ENCODE measurements at places on chromosomes 7 and 10.
A peak's percentile ranks its signal among the peaks of the same experiment; 100 is the strongest.

GRCh38 chr7:34759477-34760125 lies 101.6 kb downstream of the NPSR1 start:
- peak; percentile 16 for DNase-seq

DNA sequence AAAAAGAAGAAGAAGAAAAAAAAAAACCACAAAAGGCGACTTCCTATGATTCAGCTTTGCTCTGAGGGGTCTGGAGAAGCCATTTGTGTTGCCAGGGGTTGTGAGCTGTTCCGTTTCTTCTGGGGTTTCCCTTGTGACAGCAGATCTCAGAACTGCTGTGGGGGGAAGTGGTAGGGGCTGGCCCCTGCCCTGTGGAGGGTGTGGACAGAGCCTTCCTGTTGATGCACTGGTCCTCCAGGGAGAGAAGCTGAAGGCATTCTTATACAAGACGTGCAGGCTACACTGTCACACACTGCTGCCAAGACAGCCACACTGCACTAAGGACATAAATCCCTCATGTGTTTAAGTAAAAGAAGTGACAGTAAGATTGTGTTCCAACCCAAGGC lies 17.3 kb upstream of the CSGALNACT2 start:
- no peak for DNase-seq

GRCh38 chr7:69476416-69476815 lies 121.9 kb upstream of the AUTS2 start:
- DNase-seq, result no peak

- DNase-seq, result no peak
Observed at GRCh38 chr10:33025039-33025438, 67.0 kb upstream of the ITGB1 start.

DNA sequence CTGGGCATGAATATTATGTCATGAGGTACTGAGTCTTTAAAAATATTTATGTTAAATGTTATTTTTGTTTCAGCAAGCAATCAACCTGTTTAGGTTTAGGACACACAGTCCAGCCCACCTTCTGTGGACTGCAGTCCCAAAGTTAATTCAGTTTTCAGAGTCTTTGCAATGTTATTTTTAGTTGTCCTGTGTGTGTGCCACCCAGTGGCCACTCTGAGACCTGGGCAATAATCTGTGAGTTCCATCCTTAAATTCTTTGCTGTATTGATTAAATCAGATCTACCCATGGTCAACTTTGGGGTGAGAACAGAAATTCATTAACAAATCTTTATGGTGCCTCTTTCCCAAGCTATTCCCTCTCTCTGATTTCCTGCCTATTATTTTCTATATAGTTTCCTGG lies 415.1 kb downstream of the CCSER2 start:
- DNase-seq, result no peak

- DNase-seq, result no peak
Observed at GRCh38 chr10:32104622-32105509, 48.6 kb upstream of the KIF5B start.

DNA sequence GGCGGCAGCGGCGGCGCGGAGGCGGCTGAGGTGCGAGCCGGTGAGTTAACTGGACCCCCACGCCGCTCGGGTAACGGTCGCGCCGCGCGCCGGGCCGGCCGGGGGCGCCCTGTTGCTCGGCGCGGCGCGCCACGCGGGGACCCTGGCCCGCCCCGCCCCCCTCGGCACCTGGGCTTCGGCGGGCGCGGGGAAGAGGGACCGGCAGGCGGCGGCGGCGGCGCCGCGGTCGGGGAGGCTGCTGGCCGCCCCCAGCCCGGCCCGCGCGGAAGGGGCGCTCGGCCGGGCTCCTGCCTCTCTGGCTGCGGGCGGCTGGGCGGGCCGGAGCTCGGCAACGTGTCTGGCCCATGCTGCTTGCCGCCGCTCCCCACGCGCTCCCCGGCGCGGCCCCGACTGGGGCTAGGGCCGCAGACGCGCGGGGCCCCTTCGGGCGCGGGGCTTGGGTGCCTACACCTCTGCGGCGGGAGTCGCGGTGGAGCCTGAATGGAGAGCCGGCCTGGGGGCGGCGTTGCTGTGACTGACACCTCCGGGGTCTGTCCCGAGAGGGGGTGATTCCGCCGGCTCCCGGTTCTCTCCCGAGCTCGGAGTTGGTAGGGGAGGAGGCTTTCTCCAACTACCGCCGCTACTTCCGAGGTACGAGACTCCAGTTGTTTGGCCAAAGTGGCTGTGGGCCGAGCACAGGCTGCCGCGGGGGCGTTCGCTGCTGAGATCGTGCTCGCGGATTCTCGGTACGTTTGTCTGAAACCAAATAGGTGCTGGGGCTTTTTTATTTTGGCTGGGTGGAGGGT lies 494 bp downstream of the PALS2 start:
- DNase-seq, result peak; percentile 37

GRCh38 chr10:21929070-21929469 lies 74.5 kb downstream of the DNAJC1 start:
- DNase-seq, result no peak
